ENCODE measurements at places on chromosomes 3 and 15. TPM values are rescaled to one million over a fixed set of nuclear protein-coding genes. Genes with fewer than 3 reads are reported as not detected.
A peak's percentile ranks its signal among the peaks of the same experiment; 100 is the strongest.

DNA sequence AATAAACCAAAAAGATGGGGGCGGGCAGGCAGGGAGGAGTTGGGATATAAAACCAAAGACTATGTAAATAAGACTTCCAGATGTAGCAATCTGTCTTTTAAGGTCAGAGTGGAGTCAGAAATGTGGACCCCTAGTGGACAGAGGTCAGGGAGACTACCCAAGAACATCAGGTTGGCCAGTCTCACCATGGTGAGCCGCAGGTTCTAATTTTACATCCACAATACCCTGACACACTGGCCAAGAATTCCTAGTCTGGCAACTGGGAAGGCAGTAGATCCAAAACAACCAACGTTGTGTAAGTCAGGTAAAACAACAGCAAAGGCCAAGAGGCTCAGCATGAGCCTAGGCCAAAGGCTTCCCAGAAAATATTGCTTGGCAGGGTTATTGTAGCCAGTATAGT, 203.4 kb downstream of the FOXP1 start:
- DNase-seq = no peak

DNA sequence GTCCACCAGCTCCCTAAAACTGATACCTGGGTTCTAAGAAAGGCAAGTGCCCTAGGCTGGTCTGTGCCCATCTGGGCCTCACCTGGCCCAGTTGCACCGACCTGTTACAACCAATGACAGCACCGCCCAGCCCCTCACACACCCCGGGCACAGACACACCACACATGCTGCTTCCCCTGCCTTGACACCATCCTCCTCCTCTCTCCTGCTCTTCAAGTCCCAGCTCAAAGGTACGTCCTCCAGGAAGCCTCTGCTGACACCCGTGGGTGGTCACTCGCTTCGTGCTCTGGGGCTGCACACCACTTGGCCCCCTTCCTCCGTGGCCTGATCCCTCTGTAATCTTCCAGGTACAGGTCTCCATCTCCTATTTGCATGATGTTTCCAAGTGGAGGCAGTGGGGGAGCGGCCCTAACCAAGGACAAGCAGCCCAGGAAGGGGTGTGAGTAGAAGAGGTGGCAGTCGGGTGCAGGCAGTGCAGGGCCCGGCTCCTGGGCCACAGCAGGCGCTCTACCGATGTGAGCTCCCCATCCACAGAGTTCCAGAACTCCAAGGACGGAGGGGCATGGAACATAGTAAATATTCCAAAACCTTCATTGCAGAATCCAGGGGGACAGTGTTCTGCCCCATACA, 144.6 kb downstream of the NUP210 start:
- no peak for DNase-seq

- peak; percentile 54 for DNase-seq
Measured at GRCh38 chr3:129605203-129605921, 1.1 kb downstream of the PLXND1 start.

- DNase-seq = no peak
Measured at GRCh38 chr15:32132859-32133258, 102.5 kb downstream of the CHRNA7 start.

- no peak for DNase-seq
Measured at GRCh38 chr3:52270252-52270754, 8.1 kb downstream of the WDR82 start.

- DNase-seq = no peak
Measured at GRCh38 chr3:126025116-126025729, 56.2 kb downstream of the ROPN1B start.

GRCh38 chr3:54830658-54831057, 97.2 kb downstream of the LRTM1 start:
- peak; percentile 12 for DNase-seq

- DNase-seq = no peak
Measured at GRCh38 chr3:9696480-9697220, 7.0 kb upstream of the CPNE9 start.

- no peak for DNase-seq
Measured at GRCh38 chr3:41522612-41523011, 323.3 kb downstream of the CTNNB1 start.

GRCh38 chr3:128971421-128972100, 22.3 kb downstream of the CFAP92 start:
- no peak for DNase-seq

DNA sequence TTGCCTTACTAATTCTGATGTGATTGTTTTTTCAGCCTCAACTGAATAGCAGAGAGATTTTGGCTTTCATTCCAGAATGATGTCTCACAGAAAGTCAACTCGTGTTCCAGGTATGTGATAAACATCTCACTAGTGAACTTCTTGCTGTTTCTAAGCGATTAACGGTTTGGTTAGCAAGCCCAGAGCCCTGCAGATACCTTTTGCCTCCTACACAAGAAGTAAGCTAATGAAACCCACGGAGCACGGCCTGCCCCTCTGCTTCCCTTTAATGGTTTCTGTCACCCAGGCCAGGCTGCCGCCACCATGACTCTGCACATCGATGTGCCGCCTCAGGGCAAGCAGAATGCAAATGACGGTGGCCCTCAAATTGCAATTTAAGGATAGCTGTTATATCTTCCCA, 155.9 kb upstream of the ICE2 start:
- no peak for DNase-seq

DNA sequence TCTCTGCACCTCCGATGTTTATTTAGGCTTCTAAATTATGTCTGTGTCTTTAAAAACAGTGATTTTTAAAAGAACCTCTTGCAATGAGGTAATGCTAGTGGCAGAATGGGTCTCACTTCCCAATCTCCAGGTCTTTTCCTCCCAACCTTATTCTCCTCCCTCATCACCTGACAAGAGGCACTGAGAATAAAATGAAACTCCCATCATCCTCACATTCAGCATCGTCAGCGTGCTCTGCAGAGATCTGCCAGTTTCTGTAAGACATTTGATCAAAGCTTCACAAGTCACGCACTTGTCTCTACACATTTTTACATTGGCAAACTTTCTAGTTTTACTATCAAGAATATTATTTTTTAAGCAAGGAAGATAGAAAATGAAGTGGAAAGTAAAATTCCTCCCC, 420.5 kb downstream of the GABRB3 start:
- no peak for DNase-seq

MESP2 gene
- not detected for total RNA-seq

ATG7 gene
- total RNA-seq = 23.5 TPM

- no peak for DNase-seq
Measured at GRCh38 chr3:72339670-72340030, 508.6 kb downstream of the SHQ1 start.

CAPN3 gene
- total RNA-seq = 1.0 TPM

DNA sequence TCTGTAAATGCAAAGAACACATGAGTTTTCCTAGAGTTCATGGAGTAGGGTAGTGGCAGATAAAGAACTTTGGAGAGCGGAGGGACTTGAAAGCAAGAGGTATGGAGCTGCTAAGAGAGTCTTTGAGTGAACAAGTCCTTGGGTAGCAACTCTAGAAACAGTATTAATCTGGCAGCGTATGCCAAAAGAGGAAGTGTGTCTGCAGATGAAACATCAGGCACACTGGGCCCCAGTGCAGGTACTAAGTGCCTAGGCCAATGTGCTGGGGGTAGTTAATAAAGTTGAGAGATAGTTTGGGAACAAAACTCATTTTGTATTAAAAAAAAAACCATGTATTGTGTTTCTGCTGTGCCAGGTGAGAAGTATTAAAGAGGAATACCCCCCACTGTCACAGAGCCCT, 223.0 kb upstream of the STRIT1 start:
- DNase-seq = no peak

DNA sequence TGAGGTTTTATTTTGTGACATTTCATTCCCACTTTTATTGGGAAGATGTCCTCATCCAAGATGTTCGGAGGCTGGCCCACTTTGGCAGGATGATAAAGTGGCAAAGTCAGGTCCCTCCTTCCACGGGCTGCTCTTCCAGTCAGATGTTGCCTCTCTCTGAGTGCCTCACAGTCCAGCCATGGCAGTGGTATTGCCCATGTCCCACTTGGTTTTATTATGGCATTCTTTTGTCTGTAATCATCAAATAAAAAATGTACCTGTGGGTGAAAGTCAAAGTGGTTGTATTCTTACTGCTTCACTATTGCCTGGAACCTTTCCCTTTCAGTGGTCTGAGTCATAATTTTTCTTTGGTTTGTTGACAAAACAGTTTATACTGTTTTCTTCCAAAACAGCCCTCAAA, 20.2 kb downstream of the ARNT2 start:
- DNase-seq = no peak

DNA sequence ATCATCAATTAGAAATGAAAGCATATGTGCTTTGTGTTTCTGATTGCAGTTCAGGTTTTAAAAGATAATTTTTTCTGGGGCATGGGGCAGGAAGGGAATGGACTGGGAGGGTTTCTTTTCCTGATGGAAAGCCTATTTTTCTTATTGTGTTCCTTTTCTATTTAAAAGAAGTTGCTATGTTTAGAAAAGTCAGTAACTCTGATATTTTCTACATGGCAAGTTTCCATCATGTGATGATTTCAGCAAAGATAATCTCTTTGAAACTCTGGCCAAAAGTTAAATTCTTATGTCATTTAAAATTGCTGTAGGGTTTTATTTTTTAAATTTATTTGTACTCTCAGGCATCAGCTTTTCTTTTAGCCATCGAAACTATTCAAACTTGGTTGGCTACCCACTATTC, 601.2 kb downstream of the FOXP1 start:
- DNase-seq = no peak

GRCh38 chr3:180116658-180117057, 79.9 kb upstream of the PEX5L start:
- DNase-seq = no peak

GRCh38 chr15:52463638-52464037, 65.0 kb downstream of the MYO5A start:
- DNase-seq = no peak

ACTC1 gene
- total RNA-seq = not detected

DNA sequence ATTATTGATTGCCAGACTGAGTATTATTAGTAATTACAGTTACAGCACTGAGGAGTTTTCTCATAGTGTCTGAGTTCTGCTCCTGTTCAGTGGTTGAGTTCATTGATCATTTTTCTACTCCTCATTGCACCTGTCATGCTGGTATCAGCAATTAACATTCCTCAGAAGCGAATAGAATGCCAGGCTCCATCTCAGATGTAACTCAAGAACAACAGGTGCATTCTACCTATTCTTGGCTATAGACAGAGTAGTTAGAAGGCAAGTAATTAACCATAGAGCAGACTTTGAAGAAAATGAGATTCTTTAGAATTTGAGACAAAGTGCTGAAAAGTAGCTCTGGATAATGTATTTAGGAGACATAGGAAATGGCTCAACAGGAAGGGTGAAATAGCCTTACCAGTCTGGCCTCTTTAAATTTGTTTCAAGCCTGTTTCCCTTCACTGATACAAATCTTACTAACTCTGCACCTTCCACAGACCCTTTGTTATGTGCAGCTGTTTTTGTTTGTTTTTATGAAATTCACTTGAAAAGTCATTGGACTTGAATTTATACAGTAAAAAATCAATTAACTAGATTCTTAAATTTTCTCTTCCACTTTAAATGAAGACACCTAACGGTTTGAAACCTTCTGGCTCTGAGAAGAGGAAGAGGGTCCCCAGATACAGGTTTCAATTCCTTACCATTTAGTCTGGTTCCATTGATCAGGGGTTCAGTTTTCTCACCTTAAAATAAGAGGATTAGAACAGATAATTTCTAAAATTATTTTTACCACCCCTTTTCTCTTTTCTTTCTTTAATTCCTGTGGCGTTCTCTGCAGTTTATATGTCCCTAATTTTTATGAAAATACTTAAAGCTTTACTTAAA, 109.6 kb downstream of the FNDC3B start:
- DNase-seq = no peak

DNA sequence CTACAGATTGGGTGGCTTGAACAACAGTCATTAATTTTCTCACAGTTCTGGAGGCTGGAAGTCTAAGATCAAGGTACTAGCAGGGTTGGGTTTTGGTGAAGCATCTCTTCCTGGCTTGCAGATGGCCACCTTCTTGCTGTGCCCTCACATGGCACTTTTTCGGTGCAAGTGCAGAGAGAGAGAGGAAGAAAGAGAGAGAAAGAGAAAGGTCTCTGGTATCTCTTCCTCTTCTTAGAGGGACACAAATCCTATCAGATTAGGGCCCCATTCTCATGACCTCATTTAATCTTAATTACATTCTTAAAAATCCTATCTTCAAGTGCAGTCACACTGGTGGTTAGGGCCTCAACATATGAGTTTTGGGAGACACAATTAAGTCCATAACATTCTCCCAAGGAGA, 167.1 kb downstream of the NFKBIZ start:
- no peak for DNase-seq
